ENCODE measurements at places on chromosomes 5 and 9.

- peaks cover 15% of the 10 kb centered on the region for H3K4me1 ChIP-seq
- no peaks in the 10 kb centered on the region for H3K27me3 ChIP-seq
- H3K36me3 ChIP-seq, result peaks cover 79% of the 10 kb centered on the region
- no peak for DNase-seq
Measured at GRCh38 chr9:89357331-89358197, 39.3 kb downstream of the SECISBP2 start.

- no peak for DNase-seq
- H3K4me1 ChIP-seq, result no peaks in the 10 kb centered on the region
- no peak overlapping the region for H3K27ac ChIP-seq
- H3K27me3 ChIP-seq, result no peaks in the 10 kb centered on the region
- H3K4me3 ChIP-seq, result no peak overlapping the region
Measured at GRCh38 chr9:28014212-28014611, 440.9 kb upstream of the C9orf72 start.

DNA sequence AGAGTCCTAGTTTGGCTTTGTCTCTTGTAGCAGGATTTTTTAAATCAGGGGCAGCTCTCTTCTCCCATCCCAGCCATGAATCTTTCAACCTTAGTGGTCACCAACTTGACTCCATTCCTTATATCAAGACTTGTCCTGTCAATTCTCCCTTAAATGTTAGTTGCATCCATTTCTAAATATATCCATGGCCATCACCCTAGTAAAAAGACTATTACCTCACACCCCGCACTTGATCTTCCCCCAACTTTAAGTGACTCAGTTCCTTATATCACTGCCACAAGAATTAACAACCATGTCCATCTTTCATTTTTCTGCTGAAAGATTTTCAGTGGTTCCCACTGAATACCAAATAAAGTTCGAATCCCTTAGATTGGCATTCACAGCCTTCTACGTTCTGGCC lies 67.0 kb downstream of the STX17 start:
- DNase-seq, result no peak
- H3K27me3 ChIP-seq, result no peaks in the 10 kb centered on the region
- H3K4me3 ChIP-seq, result no peak overlapping the region

DNA sequence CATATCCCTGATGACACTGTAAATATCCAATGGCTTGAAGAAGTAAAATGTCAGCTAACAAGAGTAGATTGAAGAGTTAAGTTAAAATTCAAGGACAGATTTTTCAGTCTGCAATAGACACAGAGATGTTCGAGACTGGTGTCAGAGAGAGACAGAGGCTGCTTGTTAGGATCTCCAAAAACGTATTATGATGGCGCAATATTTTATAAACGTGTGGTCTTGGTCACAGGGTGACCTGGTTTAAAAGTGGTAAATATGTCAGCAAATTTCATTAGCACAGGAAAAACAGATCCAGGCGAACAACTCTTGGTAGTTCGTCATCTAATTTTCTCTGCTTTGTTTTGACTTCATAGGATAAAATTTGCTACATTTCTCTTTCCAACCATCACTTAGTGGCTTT lies 317.4 kb downstream of the MCTP1 start:
- no peaks in the 10 kb centered on the region for H3K36me3 ChIP-seq
- no peaks in the 10 kb centered on the region for H3K27me3 ChIP-seq
- no peak for DNase-seq
- no peaks in the 10 kb centered on the region for H3K4me1 ChIP-seq
